ENCODE measurements at places on chromosomes 4 and X.

GRCh38 chr4:142035566-142035965 is 399.2 kb downstream of the IL15 start:
- no peak for DNase-seq

DNA sequence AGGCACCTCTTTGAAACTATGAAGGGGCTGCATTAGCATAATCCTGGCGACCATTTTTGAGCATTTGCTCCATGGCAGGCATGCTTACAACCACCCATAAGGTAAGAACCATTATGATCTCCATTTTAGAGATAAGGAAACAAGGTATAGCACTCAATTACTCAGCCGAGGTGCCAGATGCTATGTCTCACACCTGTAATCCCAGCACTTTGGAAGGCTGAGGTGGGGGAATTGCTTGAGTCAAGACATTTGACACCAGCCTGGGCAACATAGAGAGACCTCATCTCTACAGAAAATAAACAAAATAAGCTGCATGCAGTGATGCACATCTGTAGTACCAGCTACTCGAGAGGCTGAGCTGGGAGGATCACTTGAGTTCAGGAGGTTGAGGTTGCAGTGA is 43.6 kb downstream of the TIGD4 start:
- DNase-seq: no peak

DNA sequence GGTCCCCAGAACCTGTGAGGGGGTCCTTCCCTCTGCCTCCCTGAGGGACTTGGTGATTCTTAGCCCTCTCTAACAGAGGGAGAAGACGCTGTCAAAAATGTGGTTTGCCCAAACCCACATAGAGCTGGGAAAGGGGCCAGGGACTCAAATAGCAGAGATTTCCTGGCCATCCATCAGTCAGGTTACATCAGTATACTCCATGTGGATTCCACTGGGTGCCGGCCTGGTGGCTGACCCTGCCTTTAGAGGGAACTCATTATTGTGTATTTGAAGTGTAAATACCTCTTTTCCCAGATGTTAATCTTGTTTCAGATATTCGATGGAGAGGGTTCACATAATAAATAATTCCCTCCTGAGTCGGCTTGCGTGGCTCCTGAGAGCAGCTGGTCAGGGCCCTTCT is 130.3 kb downstream of the TBL1X start:
- no peak for DNase-seq

DNA sequence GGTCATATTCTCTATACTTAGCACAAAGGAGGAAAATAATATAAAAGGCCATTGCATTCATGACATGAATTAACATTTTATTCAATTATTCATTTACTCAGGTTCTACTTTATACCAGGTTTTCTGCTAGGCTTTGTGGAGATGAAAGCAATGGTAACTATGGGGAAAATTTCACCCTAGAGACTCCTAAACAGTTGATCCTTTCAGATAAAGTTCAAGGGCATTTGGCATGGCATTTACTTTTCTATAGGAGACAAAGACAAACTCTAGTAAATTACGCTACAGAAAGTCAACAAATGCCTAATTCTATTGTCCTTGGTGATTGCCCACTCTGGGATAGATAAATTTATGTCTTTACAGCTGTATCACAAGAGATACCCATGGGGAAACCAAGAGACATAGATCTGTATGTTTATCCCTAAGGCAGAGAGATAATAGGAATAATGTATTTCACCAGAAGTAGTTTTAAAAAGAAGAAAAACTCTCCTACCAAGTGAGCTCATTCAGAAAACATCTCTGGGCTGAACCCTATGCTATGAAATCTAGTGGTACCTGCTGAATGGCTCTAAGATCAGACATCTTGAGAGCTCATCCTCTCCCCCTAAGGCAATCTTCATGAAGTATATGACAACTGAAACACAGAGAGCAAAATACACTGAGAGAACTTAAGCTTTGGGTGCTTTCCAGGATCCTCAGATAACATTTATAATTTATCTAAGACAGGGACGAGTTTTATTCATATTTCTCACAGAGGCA is 316.7 kb downstream of the ANTXR2 start:
- no peak for DNase-seq

DNA sequence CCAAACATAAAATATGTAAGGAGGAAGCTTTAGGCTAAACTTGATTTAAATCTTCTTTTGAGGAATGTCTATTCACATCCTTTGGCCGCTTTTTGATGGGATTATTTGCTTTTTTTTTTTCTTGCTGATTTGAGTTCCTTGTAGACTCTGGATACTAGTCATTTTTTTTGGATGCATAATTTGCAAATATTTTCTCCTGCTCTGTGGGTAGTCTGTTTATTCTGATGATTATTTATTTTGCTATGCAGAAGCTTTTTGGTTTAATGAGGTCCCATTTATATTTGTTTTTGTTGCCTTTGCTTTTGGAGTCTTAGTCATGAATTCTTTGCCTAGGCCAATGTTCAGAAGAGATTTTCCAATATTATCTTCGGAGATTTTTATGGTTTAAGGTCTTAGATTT is 144.9 kb downstream of the MAGEC2 start:
- no peak for DNase-seq

GRCh38 chrX:154310616-154311536 is 15.3 kb downstream of the TKTL1 start:
- peak; percentile 27 for DNase-seq

- no peak for DNase-seq
These were observed 137.7 kb downstream of the RCHY1 start for GRCh38 chr4:75376543-75376942.

DNA sequence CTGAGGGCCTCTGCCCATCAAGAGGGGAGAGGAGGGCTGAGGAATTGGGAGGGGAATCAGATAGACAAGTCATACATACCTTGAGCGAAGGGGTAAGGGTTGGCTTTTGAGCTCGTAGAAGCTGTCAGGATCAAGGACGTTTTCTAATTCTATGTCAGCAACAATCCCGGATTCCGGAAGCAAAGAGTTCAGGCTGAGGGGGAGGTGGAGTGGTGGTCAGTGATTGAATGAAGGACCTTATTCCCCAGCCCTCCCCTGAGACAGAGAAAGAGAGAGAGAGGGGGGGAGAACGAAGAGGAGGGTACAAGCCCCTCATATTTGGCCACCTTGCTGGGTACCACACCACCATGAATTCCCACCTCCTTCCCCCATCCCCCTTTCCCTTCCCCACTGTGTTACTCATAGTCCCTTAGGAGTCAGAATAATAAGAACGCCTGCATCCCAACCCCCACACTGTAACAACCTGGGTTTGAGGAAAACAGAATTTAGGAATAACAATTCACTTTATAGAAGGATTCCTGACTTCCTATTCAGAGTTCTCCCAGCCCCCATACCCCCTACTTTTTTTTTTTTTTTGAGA is 2.7 kb downstream of the TFE3 start:
- DNase-seq: no peak

- peak; percentile 42 for DNase-seq
These were observed 31.1 kb downstream of the ACOX3 start for GRCh38 chr4:8409264-8410065.

DNA sequence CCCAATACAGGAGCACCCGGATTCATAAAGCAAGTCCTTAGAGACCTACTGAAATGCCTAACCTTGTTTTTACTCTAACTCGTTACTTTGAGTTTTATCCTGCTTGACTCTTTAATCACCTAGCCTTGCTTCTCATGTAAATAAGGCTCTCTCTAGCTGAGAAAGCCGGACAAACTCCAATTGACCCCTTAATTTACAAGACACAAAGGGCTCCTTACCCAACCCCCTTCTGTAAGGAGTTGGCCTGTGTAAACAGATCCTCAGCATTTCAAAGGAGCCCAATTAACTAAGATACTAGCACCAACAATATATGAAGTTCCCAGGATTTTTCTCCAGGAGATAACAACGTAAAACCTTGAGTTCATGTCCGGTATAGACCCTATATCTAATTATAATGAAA is 61.7 kb downstream of the CT47B1 start:
- DNase-seq: no peak

DNA sequence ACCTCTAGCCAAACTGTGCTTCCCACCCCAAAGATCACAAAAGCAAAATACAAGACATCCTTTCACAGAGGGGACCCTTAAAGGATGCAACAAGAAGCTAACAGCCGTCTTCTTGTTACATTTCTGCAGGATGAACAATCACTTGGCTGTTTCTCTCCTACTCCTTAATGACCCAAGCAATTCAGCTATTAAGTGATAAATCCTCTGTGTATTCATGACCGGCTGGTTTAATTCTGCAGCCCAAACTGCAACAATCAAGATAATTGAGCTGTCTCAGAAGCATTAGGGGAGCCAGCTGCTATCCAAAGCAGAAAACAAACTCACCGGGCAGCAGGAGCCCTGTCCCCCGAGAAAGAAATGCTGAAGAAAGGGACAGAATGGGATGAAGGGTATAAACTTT is 85.9 kb upstream of the ACSL4 start:
- peak; percentile 29 for DNase-seq

- no peak for DNase-seq
These were observed 2.7 kb downstream of the USO1 start for GRCh38 chr4:75727073-75727472.

DNA sequence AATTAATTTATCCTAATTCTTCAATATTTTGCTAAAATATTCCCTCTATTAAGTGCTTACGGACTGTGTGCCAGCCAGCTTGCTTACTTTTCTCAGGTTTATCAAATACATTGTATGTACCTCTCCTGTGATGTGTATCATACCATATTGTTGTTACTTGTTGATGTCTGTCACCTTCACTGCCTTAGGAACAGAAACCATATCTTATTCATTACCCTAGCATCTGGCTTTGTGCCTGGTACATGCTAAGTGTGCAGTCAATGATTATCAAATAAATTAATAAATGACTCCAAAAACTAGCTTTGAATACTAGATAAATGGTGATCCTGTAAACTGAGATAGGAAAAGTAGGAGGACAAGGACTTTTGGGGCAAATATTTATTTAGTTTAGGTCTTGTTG is 6.9 kb downstream of the CLCN3 start:
- no peak for DNase-seq

- no peak for DNase-seq
These were observed 14.9 kb upstream of the CDKN2AIP start for GRCh38 chr4:183429489-183429888.

- DNase-seq: no peak
These were observed 74.8 kb upstream of the SMARCA5 start for GRCh38 chr4:143438710-143439109.

DNA sequence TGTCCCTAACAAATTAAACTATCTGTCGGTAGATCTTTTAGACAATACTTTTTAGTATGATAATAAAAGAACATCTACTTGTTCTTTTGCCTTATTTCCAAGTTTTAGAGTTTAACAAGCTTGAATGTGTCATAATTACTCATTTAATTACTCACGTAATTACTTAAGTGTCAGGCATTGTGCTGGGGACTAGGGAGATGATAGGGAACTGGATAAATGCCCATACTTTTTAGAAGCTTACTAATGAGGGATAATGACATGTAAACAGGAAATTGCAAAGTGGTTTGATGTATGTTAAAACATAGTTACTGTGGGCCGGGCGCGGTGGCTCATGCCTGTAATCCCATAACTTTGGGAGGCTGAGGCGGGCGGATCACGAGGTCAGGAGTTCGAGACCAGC is 158.3 kb downstream of the DMD start:
- DNase-seq: no peak

DNA sequence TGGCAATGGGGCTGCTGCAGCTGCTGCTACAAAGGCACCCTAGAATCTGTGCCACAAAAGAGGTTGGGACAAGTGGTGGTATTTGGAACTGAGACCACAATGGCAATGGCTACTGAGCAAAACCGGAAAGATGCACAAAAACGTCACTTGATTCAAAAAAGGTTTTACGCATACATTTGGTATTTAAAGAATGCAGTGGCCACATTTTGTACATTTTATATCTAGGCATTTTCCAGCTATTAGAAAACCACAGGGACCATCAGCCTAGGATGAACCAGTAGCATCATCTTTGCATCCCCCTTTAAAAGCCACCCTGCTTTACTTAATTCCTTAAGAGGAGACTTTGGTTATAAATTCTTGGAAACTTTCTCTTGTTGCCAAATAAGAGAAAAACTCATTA is 104.8 kb upstream of the CXCL13 start:
- no peak for DNase-seq

- no peak for DNase-seq
These were observed 586.5 kb upstream of the FTHL17 start for GRCh38 chrX:31658360-31658759.

DNA sequence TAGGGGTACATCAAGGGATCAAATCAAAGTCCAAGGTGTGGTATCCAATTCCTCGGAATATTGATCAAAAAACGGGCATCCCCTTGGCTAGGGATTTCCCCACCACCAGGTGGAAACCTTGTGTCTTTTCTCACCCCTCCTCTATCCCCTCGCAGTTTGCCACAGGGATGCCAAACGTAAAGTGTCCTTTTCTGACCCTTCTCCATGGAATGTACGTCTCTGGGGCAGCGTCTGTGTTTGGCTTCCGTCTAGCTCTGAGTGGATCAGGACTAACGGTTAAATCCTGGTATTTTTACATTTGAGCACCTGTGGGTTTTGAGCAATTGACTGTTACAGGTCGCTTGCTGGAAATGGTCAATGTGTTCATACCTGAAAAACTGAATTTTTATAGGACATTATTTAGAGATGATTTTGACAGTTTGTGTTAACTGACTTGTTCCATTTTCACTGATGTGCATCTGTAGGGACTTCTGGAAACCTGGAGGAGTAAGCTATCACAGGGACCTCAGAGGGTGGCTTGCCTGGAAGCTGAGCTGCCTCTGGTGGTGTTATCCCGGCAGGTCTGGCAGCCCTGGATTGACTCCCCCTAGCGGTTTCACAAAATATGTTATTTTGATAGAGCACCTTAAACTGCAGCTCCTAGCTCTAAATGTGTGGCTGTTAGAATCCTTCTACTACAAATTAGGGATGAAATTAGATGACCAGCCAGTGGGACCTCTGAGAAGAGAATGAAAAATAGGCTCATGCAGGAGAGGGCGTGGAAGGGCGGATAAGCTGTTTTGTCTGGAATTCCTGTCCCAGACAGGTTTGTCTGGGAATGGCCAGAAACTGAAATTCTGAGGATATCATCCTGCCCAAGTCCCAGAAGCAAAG is 8.8 kb upstream of the MGST2 start:
- DNase-seq: peak; percentile 85

- DNase-seq: no peak
These were observed 419.6 kb downstream of the BCOR start for GRCh38 chrX:39677978-39678791.

DNA sequence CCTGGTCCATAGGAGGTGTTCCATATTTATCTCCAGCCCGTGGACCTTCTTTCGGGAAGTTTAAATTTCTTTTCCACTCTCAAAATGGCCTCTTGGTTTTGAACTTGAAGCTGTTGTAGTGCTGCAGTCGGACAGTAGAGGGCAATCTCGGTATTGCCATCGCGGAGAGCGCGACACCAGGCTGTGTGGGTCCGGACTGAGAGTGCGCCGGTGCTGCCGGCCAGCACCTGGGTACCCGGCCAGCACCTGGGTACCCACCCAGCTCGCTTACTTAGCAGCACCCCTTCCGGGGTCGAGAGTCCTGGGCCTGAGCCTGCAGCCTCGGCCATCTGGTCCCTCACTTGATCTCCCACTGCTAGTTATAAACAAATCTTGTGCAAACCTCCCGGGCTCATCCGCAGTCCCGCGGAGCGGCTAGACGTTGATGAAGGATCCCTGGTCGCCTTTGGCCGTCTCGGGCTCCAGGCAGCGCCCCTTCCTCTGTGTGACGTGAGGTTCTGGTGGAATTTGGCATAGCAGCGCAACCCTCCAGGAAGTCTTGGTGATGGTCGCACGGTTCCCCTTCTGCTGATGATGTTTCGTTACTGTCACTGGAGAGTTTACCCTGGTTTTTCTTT is 18.0 kb downstream of the FAM9A start:
- no peak for DNase-seq

GRCh38 chr4:165874072-165874790 is 1.2 kb downstream of the TLL1 start:
- peak; percentile 26 for DNase-seq

GRCh38 chrX:71216485-71216884 is 6.5 kb upstream of the GJB1 start:
- DNase-seq: no peak

- no peak for DNase-seq
These were observed 154.1 kb downstream of the BANK1 start for GRCh38 chr4:101944649-101945048.
